ENCODE measurements at places on chromosomes 13 and 19. TPM values are rescaled to one million over a fixed set of nuclear protein-coding genes. Genes with fewer than 3 reads are reported as not detected.
A peak's percentile ranks its signal among the peaks of the same experiment; 100 is the strongest.

- H3K36me3 ChIP-seq, result peaks cover 5% of the 10 kb centered on the region
- H3K27me3 ChIP-seq, result no peaks in the 10 kb centered on the region
- H3K27ac ChIP-seq, result peak overlapping the region; percentile 88
- DNase-seq, result no peak
- H3K4me3 ChIP-seq, result peak overlapping the region; percentile 99
Observed at GRCh38 chr13:95678967-95679366, 2.0 kb downstream of the DNAJC3 start.

- no peak for DNase-seq
- H3K27ac ChIP-seq, result no peak overlapping the region
- H3K36me3 ChIP-seq, result peaks cover 5% of the 10 kb centered on the region
- H3K4me3 ChIP-seq, result no peak overlapping the region
Observed at GRCh38 chr19:6161271-6161850, 25.9 kb downstream of the ACSBG2 start.

HCN2 gene
- 2.8 TPM for total RNA-seq

OCEL1 gene
- total RNA-seq, result 20.3 TPM

RYR1 gene
- total RNA-seq, result not detected

GET3 gene
- 119 TPM for total RNA-seq

AP1M2 gene
- not detected for total RNA-seq

GRCh38 chr19:1017115-1017905, 3.6 kb downstream of the TMEM259 start:
- H3K27ac ChIP-seq, result peak overlapping the region; percentile 97
- no peak for DNase-seq
- H3K4me1 ChIP-seq, result peaks cover 31% of the 10 kb centered on the region
- peak overlapping the region; percentile 84 for H3K4me3 ChIP-seq
- no peaks in the 10 kb centered on the region for H3K36me3 ChIP-seq

KLK14 gene
- total RNA-seq, result not detected

- H3K4me1 ChIP-seq, result peaks cover 14% of the 10 kb centered on the region
Observed at GRCh38 chr13:44401577-44401976, 28.0 kb downstream of the SERP2 start.

- peaks cover 10% of the 10 kb centered on the region for H3K27me3 ChIP-seq
- no peaks in the 10 kb centered on the region for H3K4me1 ChIP-seq
- no peak overlapping the region for H3K4me3 ChIP-seq
- no peak overlapping the region for H3K27ac ChIP-seq
- DNase-seq, result no peak
Observed at GRCh38 chr19:39709026-39709872, 5.0 kb downstream of the LGALS14 start.

DNA sequence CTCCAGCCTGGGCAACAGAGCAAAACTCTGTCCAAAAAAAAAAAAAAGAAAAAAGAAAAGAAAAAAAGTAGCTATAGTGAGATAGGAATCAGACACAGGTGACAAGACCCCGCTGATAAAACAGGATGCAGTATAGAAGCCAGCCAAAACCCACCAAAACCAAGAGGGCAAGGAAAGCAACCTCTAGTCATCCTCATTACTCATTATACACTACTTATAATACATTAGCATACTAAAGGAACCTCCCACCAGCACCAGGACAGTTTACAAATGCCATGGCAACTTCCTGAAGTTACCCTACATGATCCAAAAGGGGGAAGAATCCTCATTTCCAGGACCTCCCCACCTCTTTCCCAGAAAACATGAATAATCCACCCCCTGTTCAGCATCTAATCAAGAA, 35.6 kb upstream of the UBL3 start:
- H3K36me3 ChIP-seq, result no peaks in the 10 kb centered on the region
- no peak overlapping the region for H3K4me3 ChIP-seq
- H3K27ac ChIP-seq, result no peak overlapping the region
- peaks cover 16% of the 10 kb centered on the region for H3K4me1 ChIP-seq
- DNase-seq, result no peak
- no peaks in the 10 kb centered on the region for H3K27me3 ChIP-seq

GRCh38 chr13:113186061-113186900, 22.2 kb downstream of the PCID2 start:
- H3K27me3 ChIP-seq, result peaks cover 4% of the 10 kb centered on the region
- peaks cover 72% of the 10 kb centered on the region for H3K4me1 ChIP-seq
- peak overlapping the region; percentile 100 for H3K27ac ChIP-seq
- peak overlapping the region; percentile 87 for H3K4me3 ChIP-seq
- peaks cover 69% of the 10 kb centered on the region for H3K36me3 ChIP-seq

GRCh38 chr13:94712812-94713560, 641 bp upstream of the SOX21 start:
- DNase-seq, result no peak
- peaks cover 12% of the 10 kb centered on the region for H3K4me1 ChIP-seq
- no peaks in the 10 kb centered on the region for H3K36me3 ChIP-seq
- H3K27ac ChIP-seq, result no peak overlapping the region
- peaks cover 54% of the 10 kb centered on the region for H3K27me3 ChIP-seq

CEP89 gene
- 27.3 TPM for total RNA-seq

GRCh38 chr19:28971049-28971448, 241.9 kb downstream of the UQCRFS1 start:
- no peaks in the 10 kb centered on the region for H3K27me3 ChIP-seq
- H3K27ac ChIP-seq, result no peak overlapping the region
- no peaks in the 10 kb centered on the region for H3K36me3 ChIP-seq
- H3K4me1 ChIP-seq, result peaks cover 6% of the 10 kb centered on the region
- no peak overlapping the region for H3K4me3 ChIP-seq

- H3K4me3 ChIP-seq, result no peak overlapping the region
- peaks cover 2% of the 10 kb centered on the region for H3K4me1 ChIP-seq
- DNase-seq, result no peak
- H3K27ac ChIP-seq, result no peak overlapping the region
- no peaks in the 10 kb centered on the region for H3K27me3 ChIP-seq
Observed at GRCh38 chr13:34857558-34858325, 84.3 kb upstream of the NBEA start.

- no peaks in the 10 kb centered on the region for H3K27me3 ChIP-seq
- no peak overlapping the region for H3K27ac ChIP-seq
- H3K4me1 ChIP-seq, result peaks cover 70% of the 10 kb centered on the region
- no peak for DNase-seq
Observed at GRCh38 chr13:33167491-33167890, 118.1 kb downstream of the STARD13 start.

GRCh38 chr13:41054919-41055619, 6.2 kb upstream of the WBP4 start:
- peak overlapping the region; percentile 79 for H3K4me3 ChIP-seq
- peak overlapping the region; percentile 85 for H3K27ac ChIP-seq
- DNase-seq, result no peak
- peaks cover 6% of the 10 kb centered on the region for H3K36me3 ChIP-seq
- peaks cover 73% of the 10 kb centered on the region for H3K4me1 ChIP-seq

GRCh38 chr13:71618159-71618558, 248.8 kb downstream of the DACH1 start:
- no peak overlapping the region for H3K27ac ChIP-seq
- H3K36me3 ChIP-seq, result no peaks in the 10 kb centered on the region
- H3K4me3 ChIP-seq, result no peak overlapping the region
- H3K27me3 ChIP-seq, result no peaks in the 10 kb centered on the region

GRCh38 chr19:56983171-56983570, 136.6 kb upstream of the USP29 start:
- no peak overlapping the region for H3K27ac ChIP-seq
- peaks cover 17% of the 10 kb centered on the region for H3K36me3 ChIP-seq
- no peak for DNase-seq
- H3K4me3 ChIP-seq, result no peak overlapping the region

PDE4C gene
- 0.14 TPM for total RNA-seq

- H3K36me3 ChIP-seq, result no peaks in the 10 kb centered on the region
- H3K27ac ChIP-seq, result no peak overlapping the region
- no peak overlapping the region for H3K4me3 ChIP-seq
- DNase-seq, result peak; percentile 23
- peaks cover 15% of the 10 kb centered on the region for H3K4me1 ChIP-seq
- peaks cover 13% of the 10 kb centered on the region for H3K27me3 ChIP-seq
Observed at GRCh38 chr13:26062853-26063444, 11.1 kb upstream of the SHISA2 start.

NCCRP1 gene
- not detected for total RNA-seq

NLRP7 gene
- total RNA-seq, result not detected

DNA sequence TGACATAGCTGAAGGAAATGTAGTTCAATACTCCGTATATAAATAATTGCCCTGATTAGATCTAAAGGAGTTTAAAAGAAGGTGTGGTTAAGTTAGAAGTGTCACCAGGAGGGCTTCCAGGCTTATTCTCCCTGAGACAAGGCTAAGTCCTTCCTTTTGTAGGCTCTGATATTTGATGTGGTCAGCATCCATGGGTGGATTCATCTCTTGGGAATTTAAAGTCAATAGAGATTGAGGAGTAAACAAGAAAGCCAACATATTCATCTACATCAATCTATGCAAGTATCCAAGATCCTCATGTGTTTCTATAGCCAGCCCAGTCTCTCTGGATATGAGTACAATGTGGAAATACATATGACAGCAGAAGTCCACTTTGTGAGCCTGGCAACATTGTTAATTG, 76.8 kb downstream of the KCTD12 start:
- H3K27me3 ChIP-seq, result peaks cover 8% of the 10 kb centered on the region
- no peak overlapping the region for H3K4me3 ChIP-seq
- no peaks in the 10 kb centered on the region for H3K4me1 ChIP-seq
- H3K36me3 ChIP-seq, result no peaks in the 10 kb centered on the region
- H3K27ac ChIP-seq, result no peak overlapping the region

MBD3L3 gene
- total RNA-seq, result not detected

DNA sequence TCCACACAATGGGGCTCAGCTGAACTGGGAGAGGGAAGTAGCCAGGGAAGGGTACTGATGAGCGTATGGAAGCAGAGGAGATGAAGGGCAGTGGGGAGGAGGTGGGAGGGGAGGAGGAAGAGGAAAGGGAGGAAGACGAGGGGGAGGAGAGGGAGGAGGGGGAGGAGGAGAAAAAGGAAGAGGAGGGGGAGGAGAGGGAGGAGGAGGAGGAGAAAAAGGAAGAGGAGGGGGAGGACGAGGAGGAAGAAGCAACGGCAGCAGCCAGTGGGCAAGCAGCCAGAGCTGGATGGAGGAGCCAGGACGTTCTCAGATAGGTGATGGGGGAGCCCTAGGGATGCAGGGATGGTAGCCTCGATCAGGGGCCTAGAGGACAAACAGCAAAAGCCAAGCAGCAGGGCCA, 5.6 kb downstream of the CERS4 start:
- H3K27me3 ChIP-seq, result peaks cover 15% of the 10 kb centered on the region
- H3K4me1 ChIP-seq, result no peaks in the 10 kb centered on the region
- no peak overlapping the region for H3K27ac ChIP-seq
- no peak for DNase-seq

TMEM145 gene
- total RNA-seq, result 0.34 TPM

ITM2B gene
- total RNA-seq, result 183 TPM

GRCh38 chr19:10965398-10965797, 4.6 kb downstream of the SMARCA4 start:
- peaks cover 9% of the 10 kb centered on the region for H3K36me3 ChIP-seq
- H3K4me1 ChIP-seq, result peaks cover 45% of the 10 kb centered on the region
- DNase-seq, result no peak
- no peak overlapping the region for H3K4me3 ChIP-seq
- H3K27ac ChIP-seq, result no peak overlapping the region
- H3K27me3 ChIP-seq, result peaks cover 2% of the 10 kb centered on the region

POLRMT gene
- total RNA-seq, result 41.5 TPM

DNA sequence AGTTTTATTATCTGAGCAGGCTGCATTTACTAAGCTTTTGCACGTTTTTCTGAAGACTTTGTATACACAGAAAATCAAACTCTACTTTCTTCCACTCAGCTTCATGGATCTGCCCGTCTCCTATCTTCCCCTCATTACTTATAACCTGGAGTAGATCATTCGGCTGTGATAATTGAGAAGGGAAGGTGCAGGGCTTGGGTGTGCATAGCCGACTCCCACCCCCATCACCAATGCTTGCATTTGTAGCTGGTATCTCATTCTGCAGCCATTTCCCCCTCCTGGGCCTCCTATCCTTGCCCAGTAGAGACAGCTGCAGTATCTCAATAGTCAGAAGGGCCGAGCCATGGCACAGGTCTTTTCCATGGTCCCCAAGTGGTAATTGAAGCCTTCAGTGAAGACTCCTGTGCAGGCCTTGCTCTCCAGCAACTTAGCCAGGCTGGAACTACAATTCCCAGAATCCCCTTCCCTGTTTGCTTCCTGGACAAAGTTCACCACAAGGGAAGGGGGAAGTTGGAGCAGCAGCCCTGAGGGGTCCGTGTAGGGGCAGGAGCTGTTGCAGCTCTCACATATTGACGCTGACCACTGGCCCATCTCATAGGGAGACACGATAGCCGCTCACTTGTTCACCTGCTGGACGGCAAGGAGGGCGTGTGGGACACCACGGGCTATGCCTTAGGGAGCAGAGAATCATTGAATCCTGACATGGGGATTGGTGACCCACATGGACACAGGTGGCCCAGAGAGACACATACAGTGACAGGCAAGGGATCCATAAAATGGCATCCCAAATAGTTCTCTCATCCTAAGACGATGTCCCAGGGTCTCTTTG, 2.1 kb upstream of the SIGLEC8 start:
- no peak for DNase-seq
- peak overlapping the region; percentile 76 for H3K4me3 ChIP-seq
- H3K4me1 ChIP-seq, result no peaks in the 10 kb centered on the region

- peaks cover 7% of the 10 kb centered on the region for H3K4me1 ChIP-seq
- no peak for DNase-seq
- no peak overlapping the region for H3K27ac ChIP-seq
- H3K4me3 ChIP-seq, result no peak overlapping the region
Observed at GRCh38 chr19:44810234-44811121, 1.6 kb downstream of the BCAM start.

- H3K4me3 ChIP-seq, result no peak overlapping the region
- no peak overlapping the region for H3K27ac ChIP-seq
- DNase-seq, result no peak
Observed at GRCh38 chr13:62629618-62630017, 1214.0 kb upstream of the PCDH20 start.

- H3K4me1 ChIP-seq, result peaks cover 19% of the 10 kb centered on the region
- peak overlapping the region; percentile 79 for H3K27ac ChIP-seq
- H3K4me3 ChIP-seq, result no peak overlapping the region
- H3K36me3 ChIP-seq, result peaks cover 58% of the 10 kb centered on the region
- peaks cover 13% of the 10 kb centered on the region for H3K27me3 ChIP-seq
- DNase-seq, result no peak
Observed at GRCh38 chr13:113977976-113978375, 4.1 kb upstream of the C13orf46 start.

- no peaks in the 10 kb centered on the region for H3K4me1 ChIP-seq
- DNase-seq, result no peak
- H3K4me3 ChIP-seq, result no peak overlapping the region
- no peaks in the 10 kb centered on the region for H3K27me3 ChIP-seq
Observed at GRCh38 chr13:21511849-21512248, 52.7 kb upstream of the ZDHHC20 start.

- peaks cover 16% of the 10 kb centered on the region for H3K4me1 ChIP-seq
- no peak for DNase-seq
- no peak overlapping the region for H3K4me3 ChIP-seq
- peaks cover 23% of the 10 kb centered on the region for H3K27me3 ChIP-seq
- H3K27ac ChIP-seq, result no peak overlapping the region
Observed at GRCh38 chr19:45773384-45773783, 4.3 kb upstream of the SIX5 start.

- H3K4me3 ChIP-seq, result no peak overlapping the region
- H3K4me1 ChIP-seq, result no peaks in the 10 kb centered on the region
- no peaks in the 10 kb centered on the region for H3K36me3 ChIP-seq
Observed at GRCh38 chr13:38328699-38329098, 21.0 kb upstream of the UFM1 start.

DNA sequence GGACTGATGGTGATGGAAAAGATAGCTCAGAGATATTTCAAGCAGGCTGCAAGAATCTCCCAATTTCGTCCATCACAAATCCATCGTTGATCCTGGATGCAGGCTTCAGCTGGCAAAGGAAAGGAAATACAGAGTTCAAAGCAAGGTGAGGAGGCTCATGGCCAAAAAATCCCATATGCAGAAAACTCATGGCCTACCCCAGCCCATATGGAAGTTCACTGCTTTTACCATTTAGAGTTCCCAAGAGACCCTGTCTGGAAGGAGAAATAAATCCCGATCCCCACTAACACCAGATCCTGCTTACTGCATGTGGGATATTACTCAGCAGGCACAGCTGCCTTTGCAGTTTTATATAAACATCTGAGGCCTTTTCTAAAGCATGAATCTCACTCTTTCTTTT, 412.9 kb upstream of the SPRY2 start:
- H3K4me1 ChIP-seq, result no peaks in the 10 kb centered on the region
- no peaks in the 10 kb centered on the region for H3K27me3 ChIP-seq
- H3K27ac ChIP-seq, result no peak overlapping the region
